Right renal pelvis (tissue), 4 donors: ENCODE measurements at places on chromosomes 7 and 10.

DNA sequence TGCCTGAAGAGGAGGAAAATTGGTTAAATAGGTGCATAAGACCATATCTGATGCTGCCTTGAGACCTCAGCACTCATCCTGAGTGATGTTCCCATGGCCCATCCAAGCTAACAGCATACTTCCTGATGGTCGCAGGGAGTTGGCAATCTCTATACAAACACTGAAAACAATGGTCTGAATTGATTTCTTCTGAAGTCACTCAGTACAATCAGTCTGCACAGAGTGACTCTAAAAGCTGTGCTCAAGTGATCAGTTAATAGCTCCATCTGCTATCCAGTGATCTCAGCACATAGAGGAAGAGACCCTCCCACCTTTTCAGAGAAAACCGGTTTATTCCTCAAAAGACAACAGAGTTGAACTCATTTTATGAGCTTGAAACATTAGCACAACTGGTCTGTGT is 3.9 kb downstream of the PPP1R17 start:
- no peak for DNase-seq

DNA sequence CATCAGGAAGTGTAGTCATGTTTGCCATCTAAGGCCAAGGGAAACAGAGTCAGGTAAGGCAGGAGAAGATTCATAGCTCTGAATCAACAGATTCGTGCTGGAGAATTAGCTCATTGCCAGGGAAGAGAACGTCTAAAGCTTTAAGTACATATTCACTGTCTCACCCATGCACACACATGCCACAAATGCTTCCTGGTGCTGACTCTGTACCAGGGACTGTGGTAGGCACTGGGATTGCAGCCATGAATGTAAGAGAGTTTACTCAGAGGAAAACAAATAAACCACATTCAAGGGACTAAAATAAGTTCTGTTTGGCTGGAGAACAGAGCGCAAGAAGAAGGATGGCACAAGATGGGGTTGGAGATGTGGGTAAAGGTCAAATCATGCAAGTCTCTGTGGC is 89.8 kb upstream of the HPS1 start:
- DNase-seq, result no peak

- no peak for DNase-seq
Observed at GRCh38 chr7:68148440-68148839, 1151.8 kb downstream of the TYW1 start.

DNA sequence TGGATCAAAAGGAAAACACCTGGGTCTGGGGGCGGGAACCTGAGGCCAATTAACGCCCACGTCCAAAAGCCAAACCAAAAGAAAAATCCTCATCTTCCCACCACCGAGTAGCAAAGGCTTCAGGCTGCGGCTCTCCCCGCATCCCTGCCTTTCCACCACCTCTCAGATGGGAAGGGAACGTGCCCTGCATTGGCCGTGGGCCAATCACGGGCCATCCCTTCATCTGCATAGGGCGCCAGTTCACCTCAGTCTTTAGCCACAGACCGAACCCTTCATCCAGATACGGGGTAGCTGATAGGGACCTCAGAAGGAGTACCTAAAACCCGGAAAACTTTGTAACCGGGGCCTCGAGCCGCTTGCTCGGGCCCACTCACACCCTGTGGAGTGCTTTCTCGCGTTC is 626 bp downstream of the PRPF18 start:
- no peak for DNase-seq

DNA sequence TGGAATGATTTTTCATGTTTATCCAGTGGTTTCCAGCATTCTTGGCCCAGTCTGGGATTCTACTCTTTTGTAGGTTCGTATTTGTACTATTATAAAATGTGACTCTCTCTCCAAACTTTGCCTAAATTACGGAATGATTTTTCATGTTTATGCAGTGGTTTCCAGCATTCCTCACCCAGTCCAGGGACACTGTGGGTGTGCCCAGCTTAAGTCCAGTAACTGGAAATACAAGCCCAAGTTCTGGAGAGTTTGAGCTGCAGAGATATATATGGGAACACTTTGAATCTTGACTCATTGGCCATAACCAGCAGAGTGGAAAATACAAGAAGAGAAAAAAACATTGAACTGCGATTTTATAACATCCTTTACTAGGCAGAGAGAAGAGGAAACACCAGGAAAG is 5.9 kb upstream of the MAGI2 start:
- no peak for DNase-seq

DNA sequence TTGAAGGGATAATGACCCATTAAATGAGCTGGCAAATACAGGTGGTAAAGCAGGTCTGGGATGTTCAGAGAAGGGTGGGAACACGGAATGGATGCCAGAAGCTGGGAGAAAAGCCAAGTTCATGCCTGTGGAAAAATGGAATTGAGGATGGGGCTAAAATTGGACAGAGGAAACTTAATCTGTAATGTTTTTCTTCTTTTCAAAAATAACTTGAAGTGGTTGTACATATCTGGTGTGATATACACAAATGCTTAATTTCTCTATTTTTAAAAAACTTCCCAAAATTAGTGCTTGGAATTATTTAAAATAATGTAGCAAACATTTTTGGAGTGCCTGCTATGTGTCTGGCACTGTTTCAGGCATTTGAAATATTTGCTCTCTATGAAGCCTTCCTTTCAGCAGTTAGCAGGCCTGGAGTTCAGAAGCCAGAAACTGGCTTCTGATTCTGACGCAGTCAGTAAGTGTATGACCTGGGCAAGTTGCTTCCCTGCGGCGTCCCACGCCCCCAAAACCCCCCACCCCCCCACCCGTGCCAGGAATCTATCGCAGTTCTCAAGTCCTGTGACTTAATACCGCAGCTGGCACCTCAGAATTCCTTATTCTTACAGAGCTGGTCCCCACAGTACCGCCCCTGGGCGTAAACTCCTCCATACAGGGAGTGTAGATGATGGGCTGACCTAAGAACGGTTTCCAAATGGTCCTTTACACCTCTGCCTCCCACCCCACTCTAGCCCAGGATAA is 828 bp upstream of the MALSU1 start:
- no peak for DNase-seq

DNA sequence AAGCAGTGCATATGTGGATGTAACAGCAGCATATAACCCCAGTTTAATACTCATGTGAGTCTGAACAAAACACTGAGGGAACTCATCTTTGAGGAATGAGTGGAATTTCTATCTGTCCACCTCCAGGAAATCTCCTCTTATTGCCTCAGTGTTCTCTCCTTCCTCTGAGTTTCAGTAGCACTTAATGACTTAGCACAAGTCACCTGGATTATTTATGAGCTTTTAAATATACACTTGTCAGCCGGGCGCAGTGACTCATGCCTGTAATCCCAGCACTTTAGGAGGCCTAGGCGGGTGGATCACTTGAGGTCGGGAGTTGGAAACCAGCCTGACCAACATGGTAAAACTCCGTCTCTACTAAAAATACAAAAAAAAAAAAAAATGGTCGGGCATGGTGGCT is 4.3 kb downstream of the LRRC20 start:
- no peak for DNase-seq
